Effector CD8-positive, alpha-beta T cell (primary cell): ENCODE measurements at places on chromosomes 6 and 20.

GRCh38 chr6:80789912-80790570 is 683.6 kb downstream of the BCKDHB start:
- DNase-seq: no peak

- no peak for DNase-seq
Measured at GRCh38 chr20:560680-561079, 17.1 kb upstream of the CSNK2A1 start.

DNA sequence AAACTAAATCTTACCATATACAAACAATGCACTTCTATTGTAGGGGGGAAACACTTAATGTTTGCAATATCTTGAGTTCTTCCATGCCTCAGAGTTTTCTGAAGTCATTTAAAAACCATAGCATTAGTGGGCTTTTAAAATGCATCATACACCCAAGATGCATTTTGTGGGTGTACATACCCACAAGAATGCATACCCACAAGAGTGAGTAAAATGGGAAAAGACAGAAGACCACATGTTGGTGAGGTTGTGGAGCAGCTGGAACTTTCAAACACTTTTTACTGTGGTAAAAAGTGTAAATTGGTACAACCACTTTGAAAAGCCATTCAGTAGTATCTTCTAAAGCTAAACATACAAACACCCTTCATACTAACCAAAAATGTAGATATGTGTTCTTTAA is 57.5 kb downstream of the CYB5R4 start:
- no peak for DNase-seq

DNA sequence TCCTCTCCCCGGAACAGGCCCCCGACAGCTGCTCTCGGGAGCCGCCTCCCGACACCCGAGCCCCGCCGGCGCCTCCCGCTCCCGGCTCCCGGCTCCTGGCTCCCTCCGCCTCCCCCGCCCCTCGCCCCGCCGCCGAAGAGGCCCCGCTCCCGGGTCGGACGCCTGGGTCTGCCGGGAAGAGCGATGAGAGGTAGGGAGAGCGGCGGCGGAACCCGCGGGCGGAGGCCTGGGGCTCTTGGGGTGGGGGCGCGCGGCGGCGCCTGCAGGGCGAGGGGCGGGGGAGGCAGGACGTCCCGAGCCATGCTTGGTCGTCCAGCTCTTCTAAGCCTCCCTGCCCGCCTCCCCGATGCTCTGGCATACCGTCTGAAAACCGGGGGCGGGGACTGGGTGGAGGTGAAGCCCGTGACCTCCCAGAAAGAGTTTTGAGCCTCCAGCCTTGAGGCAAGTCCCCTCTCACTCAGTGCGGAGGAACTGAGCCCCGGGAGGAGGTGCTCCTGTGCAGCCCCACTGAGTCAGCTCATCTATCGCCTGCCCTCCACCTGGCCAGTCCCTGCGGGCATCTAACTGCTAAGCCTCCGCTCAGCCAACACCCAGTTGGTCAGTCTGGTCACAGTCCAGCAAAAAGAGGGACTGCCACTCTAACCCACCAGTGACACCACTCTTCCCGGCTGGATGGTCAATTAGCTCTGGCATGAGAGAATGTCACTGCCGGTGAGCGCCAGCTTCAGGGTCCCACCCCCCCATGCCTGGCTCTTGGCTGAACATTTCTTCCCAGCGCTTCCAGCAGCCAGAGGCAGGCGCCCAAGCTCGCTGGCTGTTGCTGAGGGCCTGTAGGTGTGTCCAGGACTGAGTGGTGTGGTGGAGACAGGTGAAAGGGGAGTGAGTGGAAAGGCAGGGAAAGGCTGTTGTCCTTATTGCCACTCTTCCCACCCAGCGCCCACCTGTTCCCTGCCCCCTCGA is 482 bp downstream of the DDR1 start:
- peak; percentile 12 for DNase-seq

DNA sequence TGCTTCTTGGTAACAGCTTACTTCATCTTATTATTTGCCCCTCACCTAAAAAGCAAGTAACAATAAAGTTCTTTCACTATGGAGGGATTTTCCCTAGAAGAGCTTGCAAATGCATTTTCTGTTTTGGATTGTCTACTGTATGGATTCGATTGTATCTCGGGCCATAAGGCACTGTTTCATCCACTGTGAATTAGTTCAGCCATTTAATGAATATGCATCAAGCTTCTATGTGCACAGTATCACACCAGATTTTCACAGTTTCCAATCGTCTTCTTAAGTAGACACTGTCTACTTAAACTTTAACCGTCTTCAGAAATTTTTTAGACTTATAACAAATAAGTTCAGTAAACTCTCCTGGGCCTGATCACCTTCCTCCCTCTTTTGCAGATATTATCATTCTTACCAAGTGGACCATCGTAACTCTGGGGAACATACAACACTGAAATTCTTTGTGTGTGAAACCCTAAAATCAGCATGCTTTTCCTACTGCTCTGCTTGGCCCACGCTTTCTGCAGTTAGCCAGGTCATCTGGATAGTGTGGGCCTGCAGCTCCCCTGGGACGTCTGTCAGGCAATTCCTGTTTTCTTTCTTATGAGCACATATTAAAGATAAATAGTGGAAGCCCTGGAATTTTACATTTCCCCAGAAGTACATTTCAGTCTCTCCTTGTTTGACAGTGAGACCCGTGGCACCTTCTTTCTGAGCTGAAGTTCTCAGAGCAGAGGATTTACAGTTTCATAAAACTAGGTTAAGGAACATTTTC is 136.5 kb upstream of the PDE10A start:
- no peak for DNase-seq
